ENCODE measurements at places on chromosomes 7 and 10. TPM values are rescaled to one million over a fixed set of nuclear protein-coding genes. Genes with fewer than 3 reads are reported as not detected.

The SEC61A2 gene
- 18.9 TPM for polyA plus RNA-seq

The SLC29A4 gene
- polyA plus RNA-seq: 12.3 TPM

The CUZD1 gene
- 0.89 TPM for polyA plus RNA-seq

The GPC2 gene
- 14.2 TPM for polyA plus RNA-seq

The MYOZ1 gene
- 0.26 TPM for polyA plus RNA-seq

The OR13A1 gene
- polyA plus RNA-seq: not detected

The NME8 gene
- polyA plus RNA-seq: not detected

GRCh38 chr7:70040970-70041766 lies 442.9 kb downstream of the AUTS2 start:
- H3K36me3 ChIP-seq: no peaks in the 10 kb centered on the region
- peaks cover 28% of the 10 kb centered on the region for H3K4me1 ChIP-seq
- H3K27ac ChIP-seq: no peak overlapping the region
- no peaks in the 10 kb centered on the region for H3K27me3 ChIP-seq
- DNase-seq: no peak
- H3K4me3 ChIP-seq: no peak overlapping the region

- peak overlapping the region; percentile 67 for H3K27ac ChIP-seq
- no peak for DNase-seq
- H3K4me3 ChIP-seq: no peak overlapping the region
- H3K4me1 ChIP-seq: peaks cover 20% of the 10 kb centered on the region
- peaks cover 23% of the 10 kb centered on the region for H3K36me3 ChIP-seq
Observed at GRCh38 chr10:109894516-109894915, 28.8 kb downstream of the XPNPEP1 start.

GRCh38 chr7:75010036-75010435 lies 45.5 kb downstream of the CASTOR2 start:
- no peak overlapping the region for H3K27ac ChIP-seq
- H3K27me3 ChIP-seq: no peaks in the 10 kb centered on the region
- DNase-seq: no peak
- no peaks in the 10 kb centered on the region for H3K4me1 ChIP-seq

DNA sequence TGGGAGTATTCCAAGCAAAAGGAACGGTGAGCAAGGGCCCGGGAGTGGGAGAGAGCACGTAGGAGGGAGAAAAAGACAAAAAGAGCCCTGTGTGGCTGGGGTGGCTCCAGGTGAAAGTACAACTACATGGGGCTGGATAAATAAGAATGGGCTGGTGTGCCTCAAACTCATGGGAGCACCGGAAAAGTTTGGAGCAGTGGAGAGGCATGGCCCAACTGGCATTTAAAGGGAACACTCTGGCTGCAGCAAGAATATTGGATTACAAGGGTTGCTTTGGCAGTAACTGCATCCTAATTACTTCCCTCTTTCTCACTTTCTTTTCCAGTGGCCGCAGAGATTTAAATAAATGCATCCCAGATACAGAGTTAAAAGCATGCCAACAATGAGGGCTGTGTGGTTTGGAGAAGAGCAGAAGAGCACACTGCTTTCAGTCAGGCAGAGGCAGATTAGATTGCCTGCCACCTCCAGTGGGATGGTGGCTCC lies 39.1 kb upstream of the HERPUD2 start:
- H3K27ac ChIP-seq: no peak overlapping the region
- H3K27me3 ChIP-seq: no peaks in the 10 kb centered on the region

GRCh38 chr7:268991-269390 lies 21.0 kb upstream of the FOXL3 start:
- DNase-seq: no peak
- no peaks in the 10 kb centered on the region for H3K4me1 ChIP-seq
- no peak overlapping the region for H3K4me3 ChIP-seq
- no peaks in the 10 kb centered on the region for H3K36me3 ChIP-seq

DNA sequence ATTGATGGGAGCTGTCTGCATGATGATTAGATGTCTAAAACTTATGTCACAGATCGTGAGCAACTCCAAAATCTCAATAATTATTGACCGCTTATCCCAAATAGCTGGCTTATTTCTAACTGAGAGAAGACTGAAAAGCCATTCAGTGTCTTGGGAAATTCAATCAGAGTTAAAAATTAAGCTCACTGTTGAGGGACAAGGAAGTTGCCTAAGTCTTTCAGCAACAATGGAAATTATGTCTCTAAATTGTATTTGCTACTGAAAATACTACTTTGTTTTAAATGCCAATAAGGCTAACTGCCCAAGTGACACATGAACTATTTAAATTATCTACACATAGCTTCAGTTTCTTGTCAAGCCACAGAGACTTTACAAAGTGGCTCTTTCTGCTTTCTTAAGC lies 107.9 kb upstream of the FAM171A1 start:
- no peak for DNase-seq
- peaks cover 7% of the 10 kb centered on the region for H3K4me1 ChIP-seq
- H3K36me3 ChIP-seq: no peaks in the 10 kb centered on the region
- H3K27ac ChIP-seq: no peak overlapping the region
- H3K27me3 ChIP-seq: no peaks in the 10 kb centered on the region
- H3K4me3 ChIP-seq: no peak overlapping the region

DNA sequence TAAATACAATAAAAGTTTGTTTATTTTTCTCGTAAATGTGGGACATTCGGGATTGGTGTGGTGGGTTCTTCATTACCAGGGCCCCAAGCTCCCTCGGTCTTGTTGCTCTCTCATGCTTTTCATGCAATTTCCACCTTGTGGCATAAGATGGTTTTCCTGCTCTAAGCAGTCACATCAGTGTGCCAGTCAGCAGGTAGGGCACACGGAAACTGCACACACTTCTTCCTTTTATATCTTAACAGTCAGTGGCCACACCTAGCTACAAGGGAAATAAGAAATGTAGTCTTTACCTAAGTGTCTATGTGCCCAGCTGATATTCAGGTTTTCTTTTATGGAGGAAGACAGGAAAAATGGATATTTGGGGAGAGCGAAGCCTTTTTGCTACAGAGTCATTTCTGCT lies 6.5 kb downstream of the TAF5 start:
- H3K27ac ChIP-seq: no peak overlapping the region
- DNase-seq: no peak
- H3K36me3 ChIP-seq: peaks cover 6% of the 10 kb centered on the region
- H3K4me3 ChIP-seq: no peak overlapping the region
- H3K4me1 ChIP-seq: peaks cover 2% of the 10 kb centered on the region

- no peaks in the 10 kb centered on the region for H3K36me3 ChIP-seq
- H3K4me1 ChIP-seq: no peaks in the 10 kb centered on the region
- H3K27me3 ChIP-seq: no peaks in the 10 kb centered on the region
- no peak overlapping the region for H3K27ac ChIP-seq
- H3K4me3 ChIP-seq: no peak overlapping the region
Observed at GRCh38 chr7:46490406-46490805, 569.3 kb upstream of the IGFBP3 start.

All from SK-N-SH (cell line).